ENCODE measurements at places on chromosomes 4 and X. TPM values are rescaled to one million over a fixed set of nuclear protein-coding genes. Genes with fewer than 3 reads are reported as not detected.
A peak's percentile ranks its signal among the peaks of the same experiment; 100 is the strongest.

The NDST3 gene
- not detected for total RNA-seq

The AMTN gene
- total RNA-seq = not detected

GRCh38 chr4:1821679-1822567, 28.8 kb downstream of the FGFR3 start:
- DNase-seq = no peak

DNA sequence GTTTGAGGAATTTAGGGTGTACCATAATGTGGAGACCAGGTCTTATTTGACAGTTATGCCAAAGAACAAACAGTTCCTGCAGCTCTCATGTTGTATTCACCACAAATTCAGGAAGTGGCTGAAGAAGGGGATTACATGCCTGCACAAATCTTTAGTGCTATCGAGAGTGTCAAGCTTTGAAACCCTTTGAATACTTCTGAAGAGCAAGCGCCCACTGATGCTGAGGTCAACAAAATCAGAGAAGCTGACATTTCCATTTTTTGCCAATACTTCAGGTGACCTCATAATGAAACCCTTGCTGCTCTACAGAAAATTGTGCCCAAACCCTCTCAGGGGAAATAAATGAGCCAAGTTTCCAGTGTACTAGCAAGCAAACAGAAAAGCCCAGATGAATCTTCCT, 28.4 kb downstream of the PAK3 start:
- no peak for DNase-seq

The ZFP92 gene
- not detected for total RNA-seq

DNA sequence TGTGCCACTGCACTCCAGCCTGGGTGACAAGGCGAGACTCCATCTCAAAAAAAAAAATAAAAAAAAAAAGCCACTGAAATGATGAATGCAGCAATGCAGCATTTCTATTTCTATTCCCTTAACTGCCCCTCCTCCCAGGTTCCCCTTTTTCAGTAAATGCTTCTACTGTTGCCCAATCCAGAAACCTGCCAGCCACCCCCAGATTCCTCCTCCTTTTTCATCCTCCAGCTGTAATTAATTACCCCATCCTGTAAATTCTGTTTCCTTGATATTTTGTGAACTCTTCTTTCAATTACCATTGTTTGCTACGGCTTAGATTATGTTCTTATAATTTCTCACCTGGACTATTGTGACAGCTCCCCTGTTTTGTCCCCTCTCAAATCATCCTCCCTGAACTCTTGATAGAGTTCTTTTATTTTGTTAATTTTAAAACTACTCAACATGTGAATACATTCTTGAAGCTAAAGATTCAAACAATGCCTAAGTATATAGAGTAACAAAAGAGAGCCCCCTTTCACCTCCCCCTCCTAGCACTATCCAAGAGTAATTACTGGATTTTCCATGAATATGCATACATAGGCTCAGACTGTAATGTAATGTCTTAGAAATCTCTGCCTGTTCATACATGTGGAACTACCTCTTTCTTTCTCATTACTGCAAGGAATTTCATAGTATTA, 140.6 kb upstream of the GPC4 start:
- no peak for DNase-seq

The SLC6A8 gene
- 1.7 TPM for total RNA-seq

DNA sequence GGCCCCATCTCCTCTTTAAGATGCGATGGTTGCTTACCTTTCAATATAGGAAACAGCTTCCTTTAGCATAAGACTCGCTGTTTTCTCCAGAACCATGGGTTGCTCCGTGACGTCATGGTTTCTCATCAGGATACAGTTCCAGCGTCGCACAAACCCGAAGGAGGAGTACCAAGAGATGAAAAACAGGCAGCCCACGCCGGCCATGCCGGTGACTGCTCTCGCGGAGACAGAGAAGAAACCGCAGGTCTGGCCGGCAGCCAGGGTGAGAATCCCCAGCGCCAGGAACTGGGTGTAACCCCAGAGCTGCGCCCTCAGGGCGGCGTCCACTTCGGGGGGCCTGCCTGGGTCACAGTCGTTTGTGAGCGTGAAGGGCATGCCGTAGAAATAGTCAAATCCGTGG, 11.4 kb downstream of the ARSD start:
- no peak for DNase-seq

DNA sequence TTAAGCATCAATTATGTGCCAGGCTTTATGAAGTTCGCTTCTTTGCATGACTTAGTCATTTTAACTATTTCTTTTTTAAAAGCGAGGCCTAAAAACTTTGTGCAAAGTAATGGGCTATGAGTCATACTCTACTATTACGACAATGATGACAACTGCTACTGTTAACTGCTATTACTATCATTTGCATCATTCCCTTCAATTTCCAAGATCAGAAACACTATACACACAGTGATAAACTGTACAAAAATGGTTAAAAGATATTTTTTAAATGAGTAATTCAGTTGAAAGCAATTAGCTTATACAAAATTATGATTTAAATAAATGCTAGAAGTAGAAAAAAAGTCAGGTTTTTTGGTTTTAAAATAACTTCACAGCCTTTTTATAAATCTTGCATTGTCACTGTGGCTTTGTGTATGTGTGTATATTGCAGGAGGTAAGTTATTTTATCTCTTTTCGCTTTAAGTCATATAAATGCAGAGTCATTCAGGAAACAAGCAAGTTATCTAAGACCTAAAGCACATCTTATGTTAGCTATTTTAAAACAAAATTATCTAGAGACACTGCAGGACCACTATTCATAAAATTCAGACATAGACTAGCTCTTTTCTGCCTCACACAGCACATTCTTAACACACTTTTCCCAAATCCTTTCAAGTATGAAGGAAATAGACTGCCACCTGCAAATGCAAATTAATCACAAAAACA, 18.5 kb upstream of the CXCL3 start:
- DNase-seq = peak; percentile 75

GRCh38 chr4:2733001-2733843, 22.9 kb downstream of the TNIP2 start:
- no peak for DNase-seq

The ARMCX6 gene
- total RNA-seq = 34.3 TPM

GRCh38 chr4:171378323-171378722, 434.9 kb upstream of the GALNTL6 start:
- no peak for DNase-seq

The GLUD2 gene
- 1.8 TPM for total RNA-seq

The BRS3 gene
- total RNA-seq = not detected

GRCh38 chr4:172096786-172097185, 283.6 kb downstream of the GALNTL6 start:
- no peak for DNase-seq

The LUZP4 gene
- total RNA-seq = not detected

DNA sequence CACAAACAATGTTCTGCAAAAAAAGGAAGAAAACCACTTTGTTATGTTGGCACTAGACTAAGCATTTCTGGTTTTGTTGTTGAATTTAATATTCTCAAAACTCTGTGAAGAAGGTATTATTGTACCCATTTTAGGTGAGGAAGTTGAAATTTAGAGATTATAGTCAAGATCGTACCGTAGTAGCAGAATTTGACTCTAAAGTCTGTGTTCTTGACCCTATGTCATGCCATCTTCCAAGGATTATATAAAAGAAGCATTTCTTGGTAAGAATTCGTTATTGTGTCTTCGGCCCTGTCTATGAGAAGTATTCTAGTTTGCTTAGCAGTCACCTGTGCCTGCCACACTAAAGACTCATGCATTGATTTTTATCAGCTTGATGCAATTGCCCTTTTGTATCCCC, 104.4 kb upstream of the MAP9 start:
- no peak for DNase-seq

DNA sequence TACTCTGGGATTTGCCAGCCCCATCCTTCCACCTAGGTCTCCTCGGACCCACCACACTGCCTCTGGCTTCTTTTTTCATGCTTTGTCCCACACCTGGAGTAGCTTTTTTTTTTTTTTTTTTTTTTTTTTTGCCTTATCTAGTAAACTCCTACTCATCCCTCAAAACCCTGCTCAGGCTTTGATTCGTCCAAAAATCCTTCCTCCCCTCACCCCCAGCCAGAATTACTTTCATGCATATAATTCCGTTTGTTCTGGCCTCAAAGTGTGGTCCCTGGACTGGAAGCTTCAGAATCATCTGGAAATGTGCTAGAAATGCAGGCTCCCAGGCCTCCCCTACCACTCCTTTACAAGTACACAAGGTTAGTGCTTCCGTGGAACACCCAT, 320.1 kb downstream of the PTTG2 start:
- DNase-seq = no peak

DNA sequence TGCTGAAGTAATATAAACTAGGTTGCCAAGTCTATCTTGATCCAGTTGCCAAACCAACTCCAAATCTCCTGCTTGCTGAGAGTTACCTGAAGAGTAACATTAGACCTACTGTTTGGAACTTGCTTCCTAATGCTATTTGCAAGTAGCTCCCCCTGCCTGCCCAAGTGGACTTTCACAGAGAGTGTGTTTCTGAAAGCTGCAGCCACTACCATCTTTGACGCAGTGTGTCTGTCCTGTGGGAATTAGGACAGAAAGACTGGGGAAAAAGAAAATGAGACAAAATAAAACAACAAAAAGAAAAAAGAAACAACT, 195.0 kb upstream of the HS3ST1 start:
- DNase-seq = no peak

GRCh38 chr4:37760840-37761239, 65.6 kb upstream of the PGM2 start:
- no peak for DNase-seq

DNA sequence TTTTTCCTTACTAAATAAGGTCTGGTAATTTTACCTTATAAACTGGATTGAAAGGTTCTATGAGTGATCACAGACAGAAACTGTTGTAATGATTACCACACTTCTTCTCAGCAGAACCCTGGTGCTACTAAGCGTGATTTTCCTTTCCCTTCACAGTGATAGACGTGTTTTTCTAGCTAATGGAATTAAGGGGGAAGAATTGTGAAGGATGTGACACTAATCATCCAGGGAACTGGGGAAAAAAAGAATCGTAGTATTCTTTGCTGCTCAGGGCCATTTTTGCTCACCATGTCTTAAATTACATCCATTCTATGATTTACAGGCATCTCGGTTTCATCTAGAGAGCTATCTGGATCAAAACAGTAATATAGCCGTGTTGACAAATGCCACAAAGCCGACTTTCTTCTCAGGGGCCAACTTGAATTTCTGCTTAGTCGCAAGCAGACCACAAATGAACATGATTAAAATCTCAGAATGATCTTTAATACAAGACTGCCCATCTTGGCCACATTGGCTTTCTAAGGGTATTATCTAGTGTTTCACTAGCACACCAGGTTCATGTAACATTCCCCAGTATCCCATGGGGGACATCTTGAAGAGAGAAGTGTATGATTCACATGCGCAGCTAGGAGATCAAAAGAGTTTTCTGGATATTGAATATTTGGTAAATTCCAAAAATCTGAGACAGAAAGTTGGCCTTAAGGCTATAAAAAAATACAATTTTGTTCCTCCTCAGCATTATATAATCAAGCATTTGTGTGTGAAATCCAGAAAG, 154.0 kb downstream of the UGT8 start:
- DNase-seq = no peak

The C4orf50 gene
- 0.07 TPM for total RNA-seq
